ENCODE measurements at places on chromosomes 5 and 9.

DNA sequence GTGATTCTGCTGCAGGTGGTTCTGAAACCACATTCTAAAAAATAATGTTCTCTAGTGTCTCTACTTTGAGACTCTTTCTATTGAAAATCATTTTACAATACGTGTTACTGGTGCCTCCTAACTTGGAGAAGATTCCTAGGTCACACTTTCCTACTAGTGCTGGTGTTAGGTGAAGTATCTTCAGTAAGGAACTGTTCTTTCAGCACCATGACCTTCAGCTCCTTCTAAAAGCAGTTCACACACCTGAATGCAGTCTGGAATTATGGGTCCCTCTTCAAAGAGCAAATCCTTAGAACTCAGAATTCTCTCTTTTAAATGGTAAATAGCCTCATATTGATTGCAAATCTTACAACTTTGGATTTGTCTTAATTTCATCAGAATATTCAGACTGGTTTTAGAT is 10.6 kb upstream of the DPYSL3 start:
- peak; percentile 14 for DNase-seq

DNA sequence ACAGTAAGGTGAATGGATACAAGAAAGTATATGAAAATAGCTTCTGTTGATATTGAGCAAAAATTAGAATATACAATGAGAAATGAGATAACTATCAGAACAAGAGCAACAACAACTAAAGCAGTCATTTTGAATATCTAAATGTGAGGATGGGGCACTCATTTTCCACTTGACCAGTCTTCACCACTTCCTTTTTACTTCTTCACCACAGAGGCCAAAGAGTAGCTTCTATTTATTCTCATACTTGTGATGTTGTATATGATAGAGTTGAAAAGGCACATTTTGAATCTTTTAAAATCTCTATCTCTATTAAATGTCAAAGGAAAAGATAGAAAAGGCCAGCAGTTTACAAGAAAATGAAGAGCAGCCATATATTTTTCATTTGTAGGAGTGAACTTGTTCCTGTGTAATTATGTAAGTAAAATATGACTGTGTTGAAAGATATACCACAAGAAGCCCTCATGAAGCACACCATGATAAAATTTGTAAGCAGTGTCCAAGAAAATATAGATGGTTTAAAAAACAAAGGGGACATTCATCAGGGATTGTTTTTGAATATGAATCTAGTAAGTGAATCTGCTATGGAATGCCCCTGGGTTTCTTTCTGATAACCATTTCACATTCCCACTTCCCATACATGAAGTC is 39.2 kb downstream of the ADAMTS19 start:
- no peak for DNase-seq

DNA sequence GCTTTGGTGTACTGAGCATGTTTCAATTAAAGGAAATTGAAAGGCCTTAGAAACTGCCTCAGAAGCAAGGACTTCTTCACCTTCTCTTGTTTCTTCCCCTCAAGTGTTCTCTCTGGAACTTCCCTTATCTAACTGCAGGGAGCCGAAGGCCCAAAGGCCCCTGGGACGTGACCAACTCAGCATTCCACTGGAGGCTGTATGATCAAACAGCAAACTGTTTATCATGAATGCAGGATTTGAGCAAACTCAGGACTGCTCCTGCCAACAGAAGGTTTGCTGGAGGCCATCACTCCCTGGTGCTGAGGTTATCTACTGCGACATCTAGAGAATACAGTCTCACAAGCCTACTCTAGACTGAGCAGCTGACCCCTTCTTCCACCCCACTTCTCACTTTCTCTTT is 4.8 kb upstream of the CDH10 start:
- no peak for DNase-seq

GRCh38 chr5:151880324-151880723 is 44.3 kb downstream of the GLRA1 start:
- DNase-seq: no peak

GRCh38 chr5:1660001-1660400 is 136.2 kb upstream of the LPCAT1 start:
- no peak for DNase-seq

DNA sequence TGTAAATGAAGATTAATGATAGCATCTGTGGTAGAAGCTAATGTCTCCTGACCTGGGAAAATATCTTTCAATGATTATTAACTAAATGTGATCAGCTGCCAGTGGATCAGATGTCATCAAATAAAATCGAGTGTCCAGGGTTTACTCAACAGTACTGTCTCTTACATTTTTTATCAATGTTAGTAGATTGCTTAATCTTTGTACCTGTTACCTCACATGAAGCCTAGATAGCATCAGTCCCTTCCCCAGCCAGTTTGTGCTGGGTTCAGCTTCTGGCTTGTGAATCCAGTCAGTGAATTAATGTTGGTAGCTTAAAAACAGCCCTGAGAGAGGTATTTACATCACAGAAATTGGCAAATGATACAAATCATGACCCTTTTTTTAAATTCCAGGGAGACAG is 134.4 kb downstream of the GHR start:
- no peak for DNase-seq

DNA sequence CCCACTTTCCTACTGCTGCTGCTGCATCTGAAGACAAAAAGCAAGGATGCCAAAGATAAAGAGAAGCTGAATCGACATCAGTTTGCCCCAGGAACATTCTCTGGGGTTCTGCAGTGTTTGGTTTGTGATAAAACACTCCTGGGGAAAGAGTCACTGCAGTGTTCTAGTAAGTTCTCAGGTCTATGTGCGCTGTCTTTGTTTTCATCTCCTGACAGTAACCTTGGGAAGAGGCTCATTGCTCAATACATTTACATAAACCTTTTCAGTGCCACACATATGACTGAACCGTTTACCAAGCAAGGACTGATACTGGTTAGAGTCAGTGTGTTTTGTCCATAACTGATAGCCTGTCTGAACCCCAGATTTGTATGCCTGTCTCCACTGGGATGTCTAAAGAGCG is 232.1 kb downstream of the ARHGEF28 start:
- no peak for DNase-seq

Data from SW480 (cell line).